Activated naive CD8-positive, alpha-beta T cell treated with anti-CD3 and anti-CD28 coated beads for 36 hours (primary cell): ENCODE measurements at places on chromosomes 5 and 9. TPM values are rescaled to one million over a fixed set of nuclear protein-coding genes. Genes with fewer than 3 reads are reported as not detected.
A peak's percentile ranks its signal among the peaks of the same experiment; 100 is the strongest.

DRD1 gene
- not detected for total RNA-seq

GDA gene
- not detected for total RNA-seq

PARP8 gene
- total RNA-seq: 43.6 TPM

PPP3R2 gene
- total RNA-seq: not detected

NUTM2F gene
- not detected for total RNA-seq

MIGA2 gene
- 29.0 TPM for total RNA-seq

ADGRD2 gene
- total RNA-seq: not detected

CARD19 gene
- 36.5 TPM for total RNA-seq

- H3K27ac ChIP-seq: peak overlapping the region; percentile 67
- H3K27me3 ChIP-seq: no peaks in the 10 kb centered on the region
- H3K4me3 ChIP-seq: peak overlapping the region; percentile 99
- H3K36me3 ChIP-seq: peaks cover 17% of the 10 kb centered on the region
- H3K4me1 ChIP-seq: peaks cover 50% of the 10 kb centered on the region
- DNase-seq: peak; percentile 56
Observed at GRCh38 chr5:138354926-138355378, 2.5 kb downstream of the KDM3B start.

DNA sequence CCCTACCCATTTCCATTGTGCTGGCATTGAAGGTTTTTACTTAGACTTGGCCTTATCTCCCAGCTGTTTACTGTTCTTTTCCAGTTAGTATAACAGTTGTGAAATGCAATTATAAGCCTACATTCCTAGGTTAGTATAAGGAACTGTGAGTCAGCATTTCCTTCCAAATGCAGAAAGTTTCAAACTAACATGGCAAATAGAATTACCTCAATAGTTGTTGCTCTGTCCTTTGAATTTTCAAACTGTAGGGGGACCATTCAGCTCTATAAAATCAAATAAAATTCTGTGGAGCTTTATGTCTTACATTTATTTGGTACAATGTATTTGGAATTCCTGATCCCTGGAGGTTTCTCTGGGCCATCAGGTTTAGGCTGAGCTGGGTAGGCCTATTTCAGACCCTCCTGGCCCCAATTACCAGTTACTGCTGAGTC lies 47.2 kb downstream of the ARHGEF28 start:
- no peaks in the 10 kb centered on the region for H3K36me3 ChIP-seq
- no peak for DNase-seq
- no peak overlapping the region for H3K27ac ChIP-seq

DNA sequence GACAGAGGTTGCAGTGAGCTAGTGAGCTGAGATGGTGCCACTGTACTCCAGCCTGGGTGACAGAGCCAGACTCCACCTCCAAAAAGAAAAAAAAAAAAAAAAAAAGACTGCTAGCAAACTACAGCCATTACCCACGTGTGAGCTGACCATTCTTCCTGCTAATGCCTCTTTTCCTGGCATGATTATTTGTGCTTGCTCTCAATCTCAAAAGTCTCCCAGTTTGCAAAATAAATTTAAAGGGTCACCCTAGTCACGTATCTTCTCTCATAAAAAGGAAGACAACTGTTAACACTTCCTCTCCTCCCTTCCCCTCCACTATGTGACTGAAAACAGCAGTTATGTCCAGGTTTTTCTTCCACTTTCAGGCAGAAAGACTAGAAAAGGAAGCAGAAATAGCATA lies 37.2 kb downstream of the TRIM36 start:
- no peak overlapping the region for H3K27ac ChIP-seq
- no peaks in the 10 kb centered on the region for H3K36me3 ChIP-seq
- no peak for DNase-seq
- no peaks in the 10 kb centered on the region for H3K4me1 ChIP-seq
- peaks cover 16% of the 10 kb centered on the region for H3K27me3 ChIP-seq
- H3K4me3 ChIP-seq: no peak overlapping the region

GRCh38 chr5:74095871-74096270 lies 469.9 kb downstream of the ARHGEF28 start:
- DNase-seq: no peak
- no peaks in the 10 kb centered on the region for H3K36me3 ChIP-seq
- no peak overlapping the region for H3K27ac ChIP-seq

DNA sequence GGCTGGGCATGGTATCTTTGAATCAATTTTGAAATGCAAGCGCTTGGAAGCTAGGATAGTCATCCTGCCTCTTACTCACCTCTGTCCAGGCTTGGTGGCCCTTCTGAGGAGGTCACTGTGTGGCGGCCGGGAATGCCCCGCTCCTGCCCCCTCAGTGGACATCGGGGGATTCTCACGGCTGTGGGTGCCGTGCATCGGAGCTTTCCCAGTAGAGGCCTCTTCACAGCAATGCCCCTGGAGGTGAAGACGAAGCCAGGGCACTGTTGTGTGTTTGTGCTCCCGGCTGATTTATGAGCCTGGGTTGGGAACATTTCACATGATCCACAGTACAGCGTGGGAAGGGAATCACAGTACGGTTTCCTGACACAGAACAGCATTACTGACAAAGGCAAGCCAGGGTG lies 147.5 kb downstream of the NXNL2 start:
- H3K4me1 ChIP-seq: no peaks in the 10 kb centered on the region
- H3K4me3 ChIP-seq: no peak overlapping the region
- no peaks in the 10 kb centered on the region for H3K36me3 ChIP-seq
- no peak overlapping the region for H3K27ac ChIP-seq
- H3K27me3 ChIP-seq: no peaks in the 10 kb centered on the region

DNA sequence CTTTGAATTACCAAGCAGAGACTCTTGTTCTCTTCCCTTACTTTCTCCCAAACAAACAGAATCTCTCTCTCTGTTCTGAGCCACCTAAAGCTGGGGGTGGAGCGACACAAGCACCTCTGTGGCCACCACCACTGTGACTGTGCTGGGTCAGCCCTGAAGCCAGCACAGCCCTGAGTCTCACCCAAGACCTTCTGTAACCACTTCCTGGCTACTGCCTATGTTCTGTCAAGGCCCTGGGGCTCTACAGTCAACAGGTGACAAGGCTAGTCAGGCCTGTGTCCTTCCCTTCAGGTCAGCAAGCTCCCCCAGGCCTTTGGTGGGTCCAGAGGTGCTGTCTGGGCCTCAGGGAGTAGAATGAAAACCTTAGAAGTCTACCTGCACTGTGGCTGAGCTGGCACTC lies 26.1 kb upstream of the SLC28A3 start:
- no peaks in the 10 kb centered on the region for H3K36me3 ChIP-seq
- H3K27me3 ChIP-seq: peaks cover 4% of the 10 kb centered on the region
- DNase-seq: no peak

GRCh38 chr5:53126521-53126920 lies 17.0 kb upstream of the MOCS2 start:
- H3K4me1 ChIP-seq: no peaks in the 10 kb centered on the region
- H3K27me3 ChIP-seq: no peaks in the 10 kb centered on the region
- no peaks in the 10 kb centered on the region for H3K36me3 ChIP-seq

DNA sequence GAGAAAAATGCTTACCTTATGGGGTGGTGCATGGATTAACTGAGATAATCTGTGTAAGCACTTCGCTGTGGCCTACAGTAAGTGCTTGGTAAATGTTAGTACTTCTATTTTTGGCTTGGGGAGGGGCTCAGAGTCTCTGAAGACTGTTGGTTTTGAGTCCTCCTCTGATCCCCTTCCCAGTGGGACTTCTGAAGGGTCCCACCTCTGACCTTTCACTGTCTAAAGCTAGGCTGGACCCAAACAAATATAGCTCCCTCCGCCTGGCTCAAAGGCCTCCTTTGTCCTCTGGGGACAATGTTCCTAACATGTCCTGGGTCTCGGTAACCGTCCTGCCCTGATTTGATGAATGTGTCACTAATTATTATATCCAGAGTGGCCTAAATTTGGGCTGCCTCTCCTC lies 34.8 kb downstream of the CAMK2A start:
- no peak for DNase-seq
- no peaks in the 10 kb centered on the region for H3K36me3 ChIP-seq
- H3K27me3 ChIP-seq: no peaks in the 10 kb centered on the region

DNA sequence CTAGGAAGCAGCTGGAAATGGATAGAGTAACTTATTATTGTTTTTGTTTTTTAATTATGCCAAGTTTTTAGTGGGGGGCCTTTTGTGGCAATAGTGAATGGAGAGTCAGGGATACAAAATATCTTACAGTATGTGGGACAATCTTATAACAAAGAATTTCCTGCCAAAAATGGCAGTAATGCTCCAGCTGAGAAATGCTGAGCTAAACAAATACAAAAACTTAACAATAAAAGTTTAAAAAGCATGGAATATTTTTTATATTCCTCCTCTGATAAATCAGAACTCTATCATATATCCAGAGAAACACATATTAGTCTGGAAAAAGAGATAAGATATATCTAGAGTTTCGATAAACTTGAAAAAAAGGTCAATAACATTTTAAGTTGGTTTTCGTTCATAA lies 110.6 kb downstream of the TMEM161B start:
- H3K27me3 ChIP-seq: peaks cover 29% of the 10 kb centered on the region
- no peak for DNase-seq
- no peak overlapping the region for H3K4me3 ChIP-seq
- H3K27ac ChIP-seq: no peak overlapping the region
- H3K4me1 ChIP-seq: no peaks in the 10 kb centered on the region

- no peak overlapping the region for H3K4me3 ChIP-seq
- peaks cover 7% of the 10 kb centered on the region for H3K4me1 ChIP-seq
- no peaks in the 10 kb centered on the region for H3K36me3 ChIP-seq
- no peak overlapping the region for H3K27ac ChIP-seq
Observed at GRCh38 chr5:56412601-56413379, 179.7 kb upstream of the ANKRD55 start.

DNA sequence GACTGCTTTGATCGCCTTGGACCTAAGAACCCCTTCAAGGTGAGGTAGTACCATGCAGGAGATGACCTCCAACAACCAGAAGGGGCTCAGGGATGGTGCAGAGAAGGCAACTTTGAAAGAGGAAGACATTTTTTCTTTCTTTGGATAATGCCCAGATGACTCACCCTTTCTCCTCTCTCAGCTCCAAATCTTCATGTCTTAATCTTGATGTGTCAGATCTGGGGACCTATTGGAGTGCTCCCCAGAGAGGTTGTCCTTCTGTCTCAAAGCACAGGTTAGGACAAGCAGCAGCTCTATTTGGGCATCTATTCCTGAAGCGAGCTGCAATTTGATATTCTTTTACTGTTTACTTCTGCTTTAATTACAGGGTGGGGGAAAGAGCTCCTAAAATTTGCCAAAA lies 229.9 kb upstream of the MAP3K1 start:
- H3K27me3 ChIP-seq: no peaks in the 10 kb centered on the region
- no peak overlapping the region for H3K4me3 ChIP-seq

- H3K27ac ChIP-seq: peak overlapping the region; percentile 0
- no peaks in the 10 kb centered on the region for H3K27me3 ChIP-seq
- no peak overlapping the region for H3K4me3 ChIP-seq
- H3K36me3 ChIP-seq: peaks cover 22% of the 10 kb centered on the region
Observed at GRCh38 chr5:150043657-150044328, 42.6 kb downstream of the CSF1R start.

DNA sequence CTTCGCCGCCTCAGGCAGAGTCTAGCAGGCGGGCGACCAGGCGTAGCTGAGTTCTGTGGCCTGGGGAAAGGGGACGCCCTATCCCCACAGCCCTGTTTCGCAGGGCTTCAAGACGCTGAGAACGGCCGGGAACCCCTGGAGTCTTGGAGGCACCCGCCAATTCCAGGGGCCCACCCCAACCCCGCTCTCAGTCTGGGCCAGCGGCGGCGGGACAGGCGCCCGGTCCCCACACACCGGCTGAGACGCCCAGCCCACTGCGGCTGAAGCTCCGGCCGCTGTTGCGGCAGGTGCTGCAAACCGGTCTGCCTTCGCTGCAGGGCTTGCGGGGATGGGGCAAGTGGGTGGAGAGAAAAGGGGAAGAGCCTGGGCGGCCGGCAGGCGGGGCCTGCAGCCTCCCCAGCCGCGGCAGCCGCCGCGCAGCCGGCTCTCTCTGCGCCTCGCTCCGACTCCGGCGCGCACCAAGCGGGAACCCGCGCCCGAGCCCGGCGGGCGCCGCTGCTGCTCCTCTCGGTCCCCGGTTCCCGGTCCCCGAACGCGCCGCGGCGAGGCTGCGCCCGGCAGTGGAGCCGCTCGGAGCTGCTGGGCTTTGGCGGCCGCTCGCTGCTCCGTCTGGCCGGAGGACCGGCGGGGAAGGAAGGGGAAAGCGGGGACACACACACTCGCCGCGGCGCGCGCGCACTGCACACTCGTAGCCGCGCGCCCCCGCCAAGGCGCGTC lies at the start of gene PIP5K1B:
TSS of gene PIP5K1B (plus strand) at position 427 of the 717 bp plus-strand sequence. CDS start 117,375 bp downstream, outside the sequence.
- H3K36me3 ChIP-seq: no peaks in the 10 kb centered on the region
- DNase-seq: peak; percentile 67
- H3K4me1 ChIP-seq: peaks cover 15% of the 10 kb centered on the region
- peak within 1 kb of the TSS; percentile 86 for H3K4me3 ChIP-seq
- peaks cover 88% of the 10 kb centered on the region for H3K27me3 ChIP-seq

GRCh38 chr5:78065663-78066062 lies 228.8 kb downstream of the AP3B1 start:
- peaks cover 43% of the 10 kb centered on the region for H3K36me3 ChIP-seq
- no peaks in the 10 kb centered on the region for H3K27me3 ChIP-seq
- no peak overlapping the region for H3K27ac ChIP-seq
- no peaks in the 10 kb centered on the region for H3K4me1 ChIP-seq

DNA sequence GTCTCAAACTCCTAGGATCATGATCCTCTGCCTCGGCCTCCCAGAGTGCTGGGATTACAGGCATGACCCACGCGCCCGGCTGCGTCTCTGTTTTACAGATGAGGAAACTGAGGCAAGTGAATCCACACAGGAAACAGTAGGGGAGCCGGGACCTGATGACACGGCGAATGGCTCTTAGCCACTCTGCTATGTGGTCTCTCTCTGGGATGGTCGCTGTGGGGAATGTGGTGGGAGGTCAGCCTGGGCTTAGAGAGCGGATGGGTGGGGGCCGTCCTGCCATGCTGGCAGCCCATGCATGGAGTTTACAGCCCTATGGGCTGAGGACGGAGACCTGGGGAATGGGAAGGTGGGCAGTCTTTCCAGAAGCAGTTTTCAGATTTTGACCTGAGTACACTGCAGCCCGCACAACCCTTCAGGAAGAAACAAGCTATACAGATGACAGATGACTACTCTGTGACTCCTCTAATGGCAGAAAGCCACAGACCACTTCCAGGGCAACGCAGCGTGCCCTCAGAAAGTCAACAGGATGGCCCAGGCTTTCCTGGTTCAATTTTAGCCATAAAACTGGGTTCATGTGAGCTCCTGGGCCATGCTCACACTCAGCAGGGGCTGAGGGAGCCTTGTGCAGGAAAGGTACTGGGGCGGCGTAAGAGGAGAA lies 136.1 kb upstream of the RAPGEF1 start:
- H3K27ac ChIP-seq: no peak overlapping the region
- H3K4me1 ChIP-seq: peaks cover 8% of the 10 kb centered on the region
- H3K27me3 ChIP-seq: no peaks in the 10 kb centered on the region
